ENCODE measurements at places on chromosomes 4 and X. TPM values are rescaled to one million over a fixed set of nuclear protein-coding genes. Genes with fewer than 3 reads are reported as not detected.

DNA sequence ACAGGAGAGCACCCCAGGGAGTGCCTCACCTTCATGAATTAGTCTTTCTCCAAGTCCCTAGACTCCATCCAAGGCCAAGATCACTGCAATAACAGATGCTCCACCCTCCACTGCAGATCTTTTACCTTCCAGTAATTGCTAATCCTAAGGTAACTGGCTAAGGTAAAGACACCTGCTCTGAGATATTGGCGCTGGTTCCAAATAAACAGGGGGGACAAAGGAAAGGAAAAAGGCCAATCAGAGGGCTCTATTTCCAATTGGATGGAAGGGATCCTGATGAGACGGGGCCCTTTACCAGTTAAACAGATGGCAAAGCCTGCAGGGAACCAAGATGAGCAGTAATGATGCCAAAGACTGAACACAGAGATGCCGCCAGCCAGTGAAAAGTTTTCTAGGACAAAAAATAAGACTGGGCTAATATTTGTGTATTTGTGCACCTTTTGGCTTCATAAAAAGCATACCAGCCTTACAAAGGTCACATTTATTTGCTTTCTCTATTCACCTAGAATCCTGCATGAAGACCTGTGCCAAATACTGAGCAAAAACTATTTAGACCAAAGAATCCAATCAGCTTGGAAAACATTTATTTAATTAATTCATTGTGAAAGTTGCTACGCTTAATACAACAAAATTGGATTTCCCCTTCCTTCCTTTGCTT lies 148.5 kb downstream of the PPP3CA start:
- no peak for DNase-seq

- DNase-seq, result no peak
These were observed 82.8 kb downstream of the ARSF start for GRCh38 chrX:3124031-3124430.

GRCh38 chrX:71955530-71956120 lies 45.0 kb downstream of the NHSL2 start:
- no peak for DNase-seq

GRCh38 chr4:77147079-77147782 lies 9.8 kb upstream of the CCNG2 start:
- DNase-seq, result no peak

DNA sequence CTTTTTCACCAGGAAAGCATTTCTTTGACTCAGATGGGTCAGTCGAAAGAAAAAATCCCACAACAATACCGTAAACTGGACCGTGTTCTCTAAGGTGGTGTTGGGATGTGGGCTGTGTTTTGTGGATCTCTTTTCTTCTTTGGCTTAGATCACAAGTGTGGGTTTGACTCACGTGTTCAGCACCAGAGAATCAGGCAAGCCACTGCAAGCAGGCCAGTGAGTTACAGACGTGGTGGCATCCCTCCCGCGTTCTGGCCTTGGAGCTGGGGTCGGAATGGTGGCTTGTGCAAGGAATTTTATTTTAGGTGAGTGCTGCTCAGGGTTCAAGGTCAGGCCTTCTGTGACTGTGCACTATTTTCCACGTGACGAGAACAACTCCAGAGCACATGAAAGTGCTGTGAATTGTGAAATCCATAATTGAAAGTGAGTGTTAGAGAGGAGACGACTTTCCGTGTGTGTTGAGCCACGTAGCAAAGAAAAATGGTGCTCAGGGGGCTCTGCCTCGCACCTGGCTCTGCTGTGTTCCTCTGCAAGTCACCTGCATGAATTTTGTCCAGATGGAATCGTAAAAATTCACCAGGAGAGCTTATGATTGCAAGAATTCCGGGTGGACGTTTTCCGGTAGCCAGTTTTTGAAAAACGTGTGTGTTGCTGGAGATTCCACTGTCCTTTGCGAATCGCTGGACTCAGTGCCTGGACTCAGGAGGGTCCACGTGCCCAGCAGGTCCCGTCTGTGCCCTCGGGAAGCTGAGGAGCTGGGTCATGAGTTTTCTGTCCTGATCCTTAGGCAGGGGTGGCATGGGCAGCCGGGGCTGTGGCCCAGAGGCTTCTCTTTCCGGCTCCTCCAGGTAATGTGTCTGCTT lies 33.6 kb upstream of the HGFAC start:
- DNase-seq, result no peak

Gene LNX1
- total RNA-seq, result 6.9 TPM

Data from kidney epithelial cell (primary cell).